Right hindlimb (tissue), 1 donor: ENCODE measurements at places on chromosomes 3 and 15.
A peak's percentile ranks its signal among the peaks of the same experiment; 100 is the strongest.

DNA sequence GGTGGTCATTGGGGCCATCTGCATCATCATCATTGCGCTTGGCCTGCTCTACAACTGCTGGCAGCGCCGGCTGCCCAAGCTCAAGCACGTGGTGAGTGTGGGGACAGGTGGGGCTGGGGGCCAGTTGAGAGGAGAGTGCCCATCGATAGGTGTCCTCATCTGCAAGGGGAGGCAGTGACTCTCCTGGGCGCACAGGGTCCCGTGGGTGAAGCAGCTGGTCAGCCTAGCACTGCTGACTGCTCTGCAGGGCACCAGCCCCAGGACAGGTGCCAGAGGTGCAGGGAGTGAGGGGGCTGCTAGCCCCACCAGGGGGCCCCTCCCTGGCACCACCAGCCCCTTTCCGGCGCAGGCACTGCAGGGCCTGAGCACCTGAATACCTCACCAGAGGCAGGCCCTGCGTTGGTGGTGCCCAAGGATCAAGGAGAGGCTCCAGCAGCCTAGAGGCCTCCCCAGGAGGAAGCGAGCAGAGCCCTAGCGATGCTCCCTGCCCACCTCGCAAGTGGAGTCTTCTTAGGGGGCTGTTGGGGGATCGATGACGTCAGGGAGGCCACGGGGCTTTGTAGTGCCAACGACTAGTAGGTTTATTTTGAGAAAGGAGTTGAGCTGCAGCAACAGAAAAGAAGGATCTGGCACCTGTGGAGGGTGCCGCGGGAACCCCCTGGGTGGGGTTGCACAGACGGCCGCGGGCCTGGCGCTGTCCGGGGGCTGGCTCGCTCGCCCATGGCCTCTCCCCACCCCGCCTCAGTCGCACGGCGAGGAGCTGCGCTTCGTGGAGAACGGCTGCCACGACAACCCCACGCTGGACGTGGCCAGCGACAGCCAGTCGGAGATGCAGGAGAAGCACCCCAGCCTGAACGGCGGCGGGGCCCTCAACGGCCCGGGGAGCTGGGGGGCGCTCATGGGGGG is 976 bp upstream of the ABTB1 start:
- no peak for DNase-seq

DNA sequence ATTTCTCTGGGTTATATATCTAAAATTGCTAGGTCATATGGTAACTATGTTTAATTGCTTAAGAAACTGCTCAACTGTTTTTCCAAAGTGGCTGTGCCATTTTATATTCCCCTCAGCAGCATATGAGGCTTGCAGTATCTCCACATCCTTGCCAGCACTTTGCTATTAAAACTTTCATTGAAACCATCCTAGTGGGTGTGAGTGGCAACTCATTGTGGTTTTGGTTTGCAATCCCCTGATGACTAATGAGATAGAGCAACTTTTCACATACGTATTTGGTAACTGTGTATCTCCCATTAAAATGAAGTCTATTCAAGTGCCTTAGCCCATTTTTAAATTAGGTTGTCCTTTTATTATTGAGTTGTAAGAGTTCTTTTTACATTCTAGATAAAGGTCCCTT is 17.3 kb downstream of the KPNA1 start:
- DNase-seq: no peak

DNA sequence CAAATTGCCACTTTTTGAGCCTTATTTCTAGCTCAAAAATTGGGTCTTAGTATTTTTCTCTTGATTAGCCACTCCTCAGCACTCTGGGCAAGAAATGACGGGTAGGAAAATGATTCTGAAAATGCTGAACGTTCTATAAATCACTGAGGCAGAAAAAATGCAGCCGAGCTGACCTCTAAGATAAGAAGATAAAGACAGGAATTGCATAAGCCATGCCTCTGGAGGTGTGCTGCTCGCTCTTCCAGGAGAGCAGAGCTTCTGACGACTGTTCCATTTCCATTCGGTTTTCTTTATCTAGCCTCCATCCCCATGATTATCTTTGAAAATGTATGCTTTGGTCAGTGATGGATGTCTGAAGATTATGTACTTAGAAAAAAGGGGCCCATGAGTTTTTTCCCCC is 558.8 kb upstream of the ADAMTS9 start:
- no peak for DNase-seq

- no peak for DNase-seq
These were observed 107.5 kb downstream of the SLC49A4 start for GRCh38 chr3:122902326-122902725.

GRCh38 chr15:25944386-25944785 is 81.3 kb upstream of the ATP10A start:
- DNase-seq: no peak

- DNase-seq: no peak
These were observed 160.6 kb upstream of the IQSEC1 start for GRCh38 chr3:13233487-13234485.

DNA sequence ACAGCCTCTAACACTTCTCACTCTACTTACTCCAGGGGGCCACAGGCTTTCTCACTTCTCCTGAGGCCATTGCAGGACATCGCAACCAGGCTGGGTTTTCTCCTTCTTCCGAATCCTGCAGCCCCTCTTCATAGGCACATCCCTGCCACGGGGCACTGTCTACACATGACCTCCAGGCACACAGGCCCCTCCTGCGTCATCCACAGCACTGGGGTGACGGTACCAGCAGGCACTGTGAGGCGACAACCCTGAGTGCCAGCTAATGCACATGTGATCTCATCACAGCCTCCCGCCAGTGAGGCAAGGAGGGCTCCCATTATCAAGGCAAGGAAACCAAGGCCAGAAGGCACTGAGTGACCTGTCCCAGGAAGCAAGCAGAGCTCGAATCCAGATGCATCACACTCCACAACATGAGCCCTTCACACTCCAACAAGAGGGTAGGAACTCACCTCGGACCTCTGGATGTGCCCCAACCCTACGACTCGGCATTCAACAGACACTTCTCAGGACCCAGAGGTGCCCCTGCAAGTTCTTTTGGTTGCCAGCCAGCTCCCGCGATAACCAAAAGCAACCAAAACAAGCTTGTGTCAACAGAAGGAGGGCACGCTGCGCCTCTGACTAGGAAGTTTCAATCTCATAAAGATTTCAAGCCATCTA is 16.7 kb downstream of the FAM174B start:
- DNase-seq: no peak

DNA sequence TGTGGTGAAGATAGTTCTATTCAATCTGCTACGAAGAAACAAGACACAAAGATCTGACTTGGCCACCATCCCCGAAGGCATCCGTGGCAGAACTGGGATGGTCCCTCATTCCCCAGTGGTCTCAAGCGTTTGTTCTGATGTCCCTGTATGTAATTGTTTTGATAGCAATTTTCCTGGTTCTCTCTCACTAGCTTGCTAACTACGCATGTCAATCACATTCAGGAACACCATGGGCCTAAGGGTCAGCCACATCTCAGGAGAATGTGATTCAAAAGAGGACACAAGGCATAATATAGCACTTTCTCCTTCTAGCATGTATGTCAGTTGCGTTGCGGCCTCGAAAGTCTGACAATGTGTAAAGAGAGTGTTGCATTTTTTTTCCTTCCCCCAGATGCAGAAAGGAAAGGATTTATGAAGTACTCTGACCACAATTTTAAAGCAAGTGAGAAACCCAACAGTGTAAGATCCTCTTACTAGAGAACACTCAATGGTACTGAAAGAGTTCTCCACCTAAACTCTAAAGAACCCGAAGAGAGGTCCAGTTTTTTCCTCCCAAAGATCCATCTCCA is 32.0 kb upstream of the TCF12 start:
- peak; percentile 18 for DNase-seq

DNA sequence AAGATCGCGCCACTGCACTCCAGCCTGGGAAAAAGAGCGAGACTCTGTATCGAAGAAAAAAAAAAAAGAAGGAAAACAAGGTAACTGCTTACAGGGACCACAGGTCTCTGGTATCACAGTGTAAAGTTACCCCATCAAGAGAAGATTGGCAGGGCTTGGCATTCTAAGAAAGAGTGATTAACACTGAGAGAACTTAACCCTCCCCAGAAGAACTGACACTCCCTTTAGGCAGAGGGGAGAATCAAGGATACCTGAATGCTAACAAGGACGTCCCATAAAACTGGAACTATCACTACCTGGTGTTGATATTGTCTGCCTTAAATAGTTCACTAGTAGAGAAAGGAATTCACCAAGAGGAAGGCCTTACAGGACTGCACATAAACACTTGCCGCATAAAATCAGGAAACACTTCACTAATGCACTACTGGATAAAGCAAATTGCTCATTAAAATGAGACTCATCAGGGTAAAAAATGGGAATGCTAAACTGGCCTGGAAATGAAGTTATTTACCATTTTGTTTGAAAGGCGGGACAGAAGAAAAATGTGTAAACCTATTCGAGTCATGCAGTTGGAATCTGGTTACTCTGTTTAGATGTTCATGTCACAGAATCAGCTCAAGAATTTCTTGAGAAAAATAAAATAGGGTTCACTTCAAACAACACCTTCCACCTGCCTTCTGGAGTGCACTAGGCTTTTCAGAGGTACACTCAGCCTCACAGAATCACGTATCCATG is 121.6 kb downstream of the FOXP1 start:
- no peak for DNase-seq

DNA sequence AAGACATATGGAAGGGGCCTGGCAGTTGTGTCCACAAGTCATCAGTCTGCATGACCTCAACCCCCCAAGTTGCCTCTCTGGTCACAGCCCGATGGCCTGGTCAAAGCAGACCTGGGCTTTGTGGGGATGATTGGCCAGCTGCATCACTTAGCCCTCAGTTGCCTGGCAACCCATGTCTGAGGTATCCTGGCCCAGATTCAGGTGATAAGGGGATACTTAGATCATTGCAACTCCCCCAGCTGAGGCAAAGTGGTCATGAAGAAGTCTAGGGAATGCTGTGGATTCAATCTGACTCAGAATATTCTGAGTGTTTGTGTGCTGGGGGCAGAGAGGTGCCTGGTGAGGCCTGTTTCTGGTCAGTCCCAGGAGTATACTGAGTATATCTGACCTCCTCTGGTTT is 5.0 kb downstream of the GPR156 start:
- no peak for DNase-seq

- no peak for DNase-seq
These were observed 15.8 kb upstream of the ABTB1 start for GRCh38 chr3:127656906-127657305.

DNA sequence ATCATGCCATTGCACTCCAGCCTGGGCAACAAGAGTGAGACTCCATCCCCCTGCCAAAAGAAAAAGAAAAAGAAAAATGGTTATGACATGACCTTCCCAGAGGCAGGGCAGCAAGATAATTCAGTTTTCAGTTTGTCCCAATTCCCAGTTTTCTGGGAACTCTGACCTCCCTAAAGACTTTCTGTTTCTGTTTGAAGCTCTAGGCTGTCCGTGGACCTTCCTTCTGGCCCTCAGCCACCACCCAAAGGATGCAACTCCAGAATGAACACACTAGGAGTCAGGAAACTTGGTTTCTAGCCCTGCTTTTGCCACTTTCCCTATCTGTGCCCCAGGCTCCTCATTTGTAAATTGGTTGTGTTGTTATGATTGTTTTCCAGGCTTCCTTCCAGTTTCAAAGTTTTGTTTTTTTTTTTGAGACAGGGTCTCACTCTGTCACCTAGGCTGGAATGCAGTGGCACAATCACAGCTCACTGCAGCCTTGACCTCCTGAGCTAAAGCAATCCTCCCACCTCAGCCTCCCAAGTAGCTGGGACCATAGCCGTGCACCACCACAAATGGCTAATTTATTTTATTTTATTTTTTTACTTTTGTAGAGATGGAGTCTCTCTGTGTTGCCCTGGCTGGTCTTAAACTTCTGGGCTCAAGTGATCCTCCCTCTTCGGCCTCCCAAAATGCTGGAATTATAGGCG is 68.6 kb downstream of the CDC25A start:
- DNase-seq: peak; percentile 37

- DNase-seq: peak; percentile 32
These were observed 7.1 kb upstream of the LARS2 start for GRCh38 chr3:45381168-45381852.

DNA sequence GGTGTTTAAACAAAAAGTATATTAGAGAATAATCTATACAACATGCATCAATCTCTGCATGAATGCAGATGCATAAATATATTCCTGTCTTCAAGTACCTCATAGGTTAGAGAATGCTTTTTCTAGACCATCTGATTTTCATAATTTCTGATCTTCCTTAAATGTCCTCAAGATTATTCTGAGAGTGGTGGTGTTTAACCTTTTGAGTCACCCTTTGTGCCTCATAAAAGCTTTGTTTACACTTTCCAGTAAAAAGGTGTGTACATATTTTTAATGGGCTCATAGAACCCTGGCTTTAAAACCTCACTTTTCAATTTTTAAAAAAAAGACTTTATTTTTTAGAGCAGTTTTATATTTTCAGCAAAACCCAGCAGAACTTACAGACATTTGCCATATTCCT is 41.0 kb upstream of the ABHD10 start:
- DNase-seq: no peak

- no peak for DNase-seq
These were observed 90.4 kb upstream of the TSEN2 start for GRCh38 chr3:12393894-12394293.

GRCh38 chr15:34644061-34644460 is 60.6 kb upstream of the GOLGA8B start:
- no peak for DNase-seq

- DNase-seq: no peak
These were observed 84.2 kb downstream of the TMCC1 start for GRCh38 chr3:129809297-129809696.

GRCh38 chr15:56168394-56168793 is 75.3 kb downstream of the RFX7 start:
- DNase-seq: no peak

GRCh38 chr3:169662132-169662842 is 1.2 kb downstream of the MECOM start:
- peak; percentile 87 for DNase-seq

DNA sequence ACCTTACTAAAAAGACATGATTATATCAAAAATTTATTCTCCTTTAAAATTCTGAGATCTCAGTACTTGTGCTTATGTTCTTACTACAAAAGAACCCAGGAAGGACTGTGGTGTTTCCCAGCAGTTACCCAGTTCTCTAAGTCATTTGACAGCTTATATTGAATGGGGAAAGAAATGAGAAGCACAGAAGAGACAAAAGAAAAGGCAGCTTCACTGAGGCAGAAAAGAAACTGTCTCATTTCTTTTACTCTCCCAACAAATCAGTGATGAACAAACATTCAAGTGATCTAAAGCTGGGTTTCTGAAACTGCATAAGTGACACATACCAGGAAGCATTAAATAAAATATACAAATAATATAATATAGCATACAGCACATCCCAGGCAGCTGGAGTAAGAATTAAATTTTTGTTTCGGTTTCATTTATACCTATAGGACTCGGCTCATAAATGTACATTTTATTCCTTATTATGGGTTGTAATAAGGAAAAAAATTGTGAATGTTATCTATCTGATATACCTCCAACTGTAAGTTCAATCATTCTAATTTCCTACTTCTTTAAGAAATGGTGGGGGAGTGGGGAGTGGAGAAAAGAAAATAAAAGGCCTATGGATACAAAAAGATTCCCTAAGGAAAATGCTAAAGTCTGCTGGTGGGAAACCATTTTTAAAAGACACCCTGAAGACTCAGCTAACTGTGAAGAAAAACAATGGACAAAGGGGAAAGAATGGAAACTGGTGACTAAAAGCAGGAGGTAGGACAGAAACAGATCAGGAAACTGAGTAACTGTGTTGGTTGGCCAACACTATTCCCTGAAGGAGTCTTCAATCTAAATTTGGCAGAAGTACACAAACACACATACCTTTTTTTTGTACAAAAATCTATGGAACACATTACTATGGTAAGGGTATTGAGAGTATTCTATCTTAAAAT is 156.8 kb downstream of the TBC1D5 start:
- DNase-seq: no peak

- DNase-seq: no peak
These were observed 43.1 kb downstream of the IGF2BP2 start for GRCh38 chr3:185781759-185782158.

- no peak for DNase-seq
These were observed 480.7 kb upstream of the THBS1 start for GRCh38 chr15:39100106-39100660.
